IPS-NIHi11 (cell line): ENCODE measurements at places on chromosomes 1 and 21.
A peak's percentile ranks its signal among the peaks of the same experiment; 100 is the strongest.

GRCh38 chr1:206933333-206933945 lies 11.7 kb upstream of the FCMR start:
- DNase-seq, result peak; percentile 79

DNA sequence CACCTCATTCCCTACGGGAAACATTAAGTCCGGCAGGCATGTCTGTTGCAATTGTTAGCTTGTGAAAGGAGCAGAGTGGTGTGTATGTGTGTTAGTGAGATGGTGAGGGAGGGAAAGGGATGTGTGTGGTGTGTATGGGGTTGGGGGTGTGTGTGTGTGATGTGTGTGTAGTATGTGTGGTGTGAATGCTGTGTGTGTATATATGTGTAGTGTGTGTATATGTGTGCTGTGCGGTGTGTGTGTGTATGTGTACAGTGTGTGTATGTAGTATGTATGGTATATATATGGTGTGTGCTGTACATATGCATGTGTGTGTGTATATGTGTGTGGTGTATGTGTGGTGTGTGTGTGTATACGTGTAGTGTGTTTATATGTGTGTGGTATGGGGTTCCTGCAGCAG lies 20.8 kb upstream of the BLACAT1 start:
- DNase-seq, result no peak

GRCh38 chr1:39927538-39927937 lies 25.8 kb upstream of the MYCL start:
- DNase-seq, result no peak

DNA sequence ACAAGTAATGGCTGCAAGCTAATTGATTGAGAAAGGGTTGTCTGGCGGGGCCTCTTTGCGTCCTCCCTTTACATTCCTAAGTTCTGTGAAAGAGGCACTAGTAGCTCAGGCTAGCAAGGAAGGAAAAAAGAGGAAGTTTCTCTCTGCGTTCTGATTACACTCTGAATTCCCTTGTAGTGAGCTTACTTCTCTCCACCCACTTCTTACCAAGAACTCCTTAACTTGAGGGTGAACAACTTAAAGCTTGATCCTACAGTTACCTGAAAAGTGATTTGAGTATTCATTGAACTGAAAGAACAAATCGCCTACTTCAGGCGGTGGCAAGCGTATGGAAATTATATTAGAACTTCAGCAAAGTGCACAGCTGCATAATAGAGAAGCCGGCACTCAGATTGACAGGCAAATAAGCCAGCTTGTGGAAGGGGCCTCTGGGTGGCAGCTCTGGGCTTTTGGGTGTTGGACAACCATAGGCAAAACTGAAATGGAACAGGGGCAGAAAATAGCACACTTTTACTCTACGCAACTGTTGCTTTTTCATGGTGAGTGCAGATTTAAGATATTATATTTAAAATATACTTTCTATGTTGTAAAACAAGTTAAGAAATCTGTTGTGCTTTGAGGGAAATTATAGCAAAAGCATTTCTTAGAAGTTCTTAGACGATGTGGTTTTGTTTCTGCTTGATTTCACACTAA lies 464.5 kb downstream of the USP25 start:
- peak; percentile 57 for DNase-seq

GRCh38 chr1:84888753-84889152 lies 4.3 kb downstream of the LPAR3 start:
- DNase-seq, result no peak

GRCh38 chr1:94541246-94542087 lies at the start of gene F3:
TSS of gene F3 (minus strand) at chr1:94541759. CDS start at chr1:94541636, 123 bp downstream.
- peak; percentile 91 for DNase-seq

DNA sequence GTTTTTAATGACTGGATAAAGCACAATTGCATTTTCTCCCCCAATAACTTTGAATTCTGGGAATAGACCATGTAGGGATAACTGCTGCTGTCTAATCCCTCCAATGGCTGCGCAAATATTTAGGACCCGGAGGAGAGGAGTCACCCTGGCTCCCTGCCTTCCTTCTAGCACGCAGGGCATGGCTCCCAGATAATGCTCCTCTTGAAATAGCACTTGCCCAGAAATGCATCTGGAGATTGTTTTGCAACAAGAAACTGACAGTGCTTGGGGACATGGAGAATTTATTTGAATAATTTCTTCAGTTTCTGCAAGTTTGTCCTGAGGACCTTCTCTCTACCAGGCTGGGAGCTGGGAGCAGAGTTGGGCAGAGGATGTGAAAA lies 83.5 kb downstream of the MAN1C1 start:
- DNase-seq, result no peak

DNA sequence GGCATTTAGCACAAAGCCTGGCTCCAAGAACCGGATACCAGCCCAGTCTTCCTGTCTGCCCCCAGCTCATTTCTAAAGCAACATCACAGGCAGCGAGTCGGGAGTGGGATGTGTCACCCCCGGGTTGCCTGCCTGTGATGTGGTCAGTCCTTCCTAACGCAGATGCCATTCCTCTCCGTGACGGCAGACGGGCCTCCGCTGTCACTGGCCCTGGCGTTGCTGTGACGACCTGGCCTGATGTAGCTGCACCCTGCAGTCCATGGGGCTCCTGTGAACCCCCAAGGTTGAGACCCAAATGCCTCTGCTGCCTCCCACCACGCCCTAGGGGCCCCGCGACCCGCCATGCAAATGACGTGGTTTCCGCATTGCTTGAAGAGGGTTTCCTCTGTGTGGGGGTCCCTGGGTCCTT lies 12.3 kb downstream of the TNFRSF1B start:
- no peak for DNase-seq
